ENCODE measurements at places on chromosomes 3 and 15. TPM values are rescaled to one million over a fixed set of nuclear protein-coding genes. Genes with fewer than 3 reads are reported as not detected.

SLTM gene
- 82.8 TPM for total RNA-seq

THAP10 gene
- 1.6 TPM for total RNA-seq

ZKSCAN7 gene
- total RNA-seq, result 1.6 TPM

CCR9 gene
- 0.12 TPM for total RNA-seq

FETUB gene
- not detected for total RNA-seq

GOLGA8N gene
- total RNA-seq, result 3.7 TPM

LTK gene
- 5.5 TPM for total RNA-seq

GABRR3 gene
- total RNA-seq, result not detected

SERPINI2 gene
- total RNA-seq, result not detected

NKTR gene
- total RNA-seq, result 75.6 TPM

CILP gene
- 2.7 TPM for total RNA-seq

DUOXA2 gene
- 1.2 TPM for total RNA-seq

SLC22A13 gene
- total RNA-seq, result 0.84 TPM

GOLGA8G gene
- not detected for total RNA-seq

GOLGA8S gene
- total RNA-seq, result 0.32 TPM

CHRD gene
- total RNA-seq, result 1.1 TPM

ARPIN gene
- total RNA-seq, result 45.8 TPM

SLC28A2 gene
- 1.2 TPM for total RNA-seq

EFHB gene
- not detected for total RNA-seq

MITF gene
- 3.2 TPM for total RNA-seq

CFAP100 gene
- total RNA-seq, result not detected

P4HTM gene
- 60.6 TPM for total RNA-seq

SPTBN5 gene
- total RNA-seq, result 0.87 TPM

FBXW12 gene
- total RNA-seq, result not detected

C3orf85 gene
- 13.1 TPM for total RNA-seq

LRRC57 gene
- 24.1 TPM for total RNA-seq

RGMA gene
- total RNA-seq, result 88.4 TPM

HCN4 gene
- 0.23 TPM for total RNA-seq

MYLK gene
- 157 TPM for total RNA-seq

ECE2 gene
- 0.19 TPM for total RNA-seq

KCNAB1 gene
- total RNA-seq, result 0.65 TPM

TMEM42 gene
- total RNA-seq, result 10.0 TPM

KBTBD13 gene
- total RNA-seq, result not detected

GRK7 gene
- total RNA-seq, result not detected

CEMIP gene
- 2.2 TPM for total RNA-seq

TMEM45A gene
- 6.0 TPM for total RNA-seq

ISY1 gene
- total RNA-seq, result 37.5 TPM

ADAMTSL3 gene
- total RNA-seq, result 4.1 TPM

NUP210 gene
- total RNA-seq, result 8.1 TPM

FGF7 gene
- 46.7 TPM for total RNA-seq

GASK1A gene
- 3.6 TPM for total RNA-seq

SKOR1 gene
- 0.58 TPM for total RNA-seq

DNAJC19 gene
- 33.7 TPM for total RNA-seq

PIK3CB gene
- 51.8 TPM for total RNA-seq

LRRC58 gene
- 28.2 TPM for total RNA-seq

EPHA6 gene
- 24.8 TPM for total RNA-seq

MRPS22 gene
- total RNA-seq, result 46.4 TPM

XXYLT1 gene
- 10.7 TPM for total RNA-seq

CRTAP gene
- 269 TPM for total RNA-seq

PCSK6 gene
- 58.4 TPM for total RNA-seq
